ENCODE measurements at places on chromosomes 12 and 14. TPM values are rescaled to one million over a fixed set of nuclear protein-coding genes. Genes with fewer than 3 reads are reported as not detected.

DNA sequence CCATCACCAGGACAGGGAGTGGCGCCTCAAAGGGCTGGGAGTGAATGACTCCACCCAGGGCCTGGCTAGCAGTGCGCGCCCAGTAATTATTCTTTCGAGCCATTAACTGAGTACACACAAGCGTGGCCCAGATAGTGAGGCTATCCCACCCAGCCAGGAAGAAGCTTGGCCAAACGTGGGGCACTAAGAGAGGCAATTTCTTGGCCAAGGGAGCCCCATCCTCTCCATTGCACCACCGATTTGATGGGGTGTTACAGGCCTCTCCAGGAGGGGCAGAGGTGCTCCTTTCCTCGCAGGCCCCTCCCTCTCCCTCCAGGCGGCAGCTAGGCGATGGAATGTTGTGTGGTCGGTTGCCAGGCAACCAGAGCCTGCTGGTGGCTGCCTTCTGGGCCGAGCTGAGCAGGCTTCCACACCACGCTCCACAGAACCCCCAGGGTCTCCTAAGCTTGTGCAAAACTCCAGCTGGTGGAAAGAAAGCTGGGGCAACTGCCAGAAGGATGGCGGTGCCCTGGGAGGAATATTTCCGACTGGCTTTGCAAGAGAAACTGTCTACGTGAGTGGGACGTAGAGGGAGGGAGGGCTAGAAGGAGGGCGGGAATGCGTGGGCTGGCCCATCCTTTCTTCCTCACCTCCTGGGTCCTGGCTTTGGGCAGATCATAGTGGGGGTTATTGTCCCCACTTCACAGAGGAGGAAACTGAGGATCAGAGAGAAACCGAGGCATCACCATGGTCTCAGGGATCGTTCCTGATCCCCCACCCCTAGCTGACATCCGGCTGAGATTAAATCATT is at the start of gene CFAP73:
Gene CFAP73, plus strand, starts transcription at position 364 of the 790 bp plus-strand sequence. Its CDS starts 134 bp downstream, at position 498.
- peak; percentile 94 for DNase-seq

FAM181A gene
- not detected for polyA plus RNA-seq

DPPA3 gene
- not detected for polyA plus RNA-seq

DNA sequence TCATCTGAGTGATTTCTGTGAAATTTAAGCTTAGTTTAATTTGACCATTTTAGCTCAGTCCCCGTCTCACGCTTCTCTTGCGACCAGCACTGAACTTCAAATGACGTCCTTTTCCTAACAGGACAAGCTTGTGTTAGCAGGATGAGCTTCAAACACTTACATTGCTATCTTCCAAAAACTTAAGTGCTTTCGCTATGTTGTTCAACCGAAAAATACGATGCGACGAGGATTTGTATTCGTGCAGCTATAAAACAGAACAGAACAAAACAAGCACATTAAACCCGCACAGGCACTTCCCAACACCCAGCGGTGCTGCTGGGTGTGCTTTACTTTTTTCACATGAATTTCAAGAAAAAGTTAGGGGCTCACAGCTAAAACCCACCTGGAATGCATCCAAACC is 64.2 kb upstream of the DICER1 start:
- no peak for DNase-seq

- no peak for DNase-seq
These were observed 217.5 kb upstream of the PELI2 start for GRCh38 chr14:55900749-55901148.

DACT1 gene
- 34.4 TPM for polyA plus RNA-seq

Measured in renal pelvis (tissue), 12 donors.